CD4-positive, alpha-beta T cell treated with Interferon alpha-2 for 1 hour (primary cell): ENCODE measurements at places on chromosomes 7 and 10.
A peak's percentile ranks its signal among the peaks of the same experiment; 100 is the strongest.

- DNase-seq = no peak
Observed at GRCh38 chr7:37282093-37282444, 166.6 kb downstream of the ELMO1 start.

DNA sequence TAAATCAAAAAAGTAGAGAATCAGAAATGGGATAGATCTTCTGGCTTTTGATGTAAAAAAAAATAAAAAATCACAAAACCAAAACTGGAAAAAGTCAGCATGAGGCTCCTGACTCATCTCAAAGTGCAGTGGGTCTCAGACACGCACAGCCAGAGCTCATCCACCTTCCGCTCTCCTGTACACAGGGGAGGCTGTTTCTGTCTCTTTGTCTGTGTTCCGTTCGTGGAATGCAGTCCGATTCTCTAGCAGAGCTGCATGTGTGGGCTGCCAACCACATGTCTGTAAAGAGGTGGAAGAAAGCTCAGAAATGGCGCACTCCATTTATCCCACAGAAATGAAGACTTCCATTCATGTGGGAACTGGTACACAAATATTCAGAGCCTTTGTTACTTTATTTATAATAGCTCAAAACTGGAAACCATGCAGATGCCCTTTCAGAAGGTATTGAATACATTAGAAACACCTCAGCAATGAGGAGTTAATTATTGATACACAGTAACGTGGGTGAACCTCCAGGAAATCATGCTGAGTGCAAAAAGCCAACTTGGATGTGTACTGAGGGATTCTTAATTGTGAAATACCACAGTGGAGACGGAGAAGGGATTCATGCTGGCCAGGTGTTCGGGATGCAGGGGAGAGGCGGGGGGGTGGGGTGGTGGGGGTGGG, 123.3 kb downstream of the TRRAP start:
- DNase-seq = no peak

- no peak for DNase-seq
Observed at GRCh38 chr7:25398418-25398817, 170.1 kb upstream of the NPVF start.

GRCh38 chr10:99630433-99630832, 10.2 kb upstream of the SLC25A28 start:
- DNase-seq = peak; percentile 25

DNA sequence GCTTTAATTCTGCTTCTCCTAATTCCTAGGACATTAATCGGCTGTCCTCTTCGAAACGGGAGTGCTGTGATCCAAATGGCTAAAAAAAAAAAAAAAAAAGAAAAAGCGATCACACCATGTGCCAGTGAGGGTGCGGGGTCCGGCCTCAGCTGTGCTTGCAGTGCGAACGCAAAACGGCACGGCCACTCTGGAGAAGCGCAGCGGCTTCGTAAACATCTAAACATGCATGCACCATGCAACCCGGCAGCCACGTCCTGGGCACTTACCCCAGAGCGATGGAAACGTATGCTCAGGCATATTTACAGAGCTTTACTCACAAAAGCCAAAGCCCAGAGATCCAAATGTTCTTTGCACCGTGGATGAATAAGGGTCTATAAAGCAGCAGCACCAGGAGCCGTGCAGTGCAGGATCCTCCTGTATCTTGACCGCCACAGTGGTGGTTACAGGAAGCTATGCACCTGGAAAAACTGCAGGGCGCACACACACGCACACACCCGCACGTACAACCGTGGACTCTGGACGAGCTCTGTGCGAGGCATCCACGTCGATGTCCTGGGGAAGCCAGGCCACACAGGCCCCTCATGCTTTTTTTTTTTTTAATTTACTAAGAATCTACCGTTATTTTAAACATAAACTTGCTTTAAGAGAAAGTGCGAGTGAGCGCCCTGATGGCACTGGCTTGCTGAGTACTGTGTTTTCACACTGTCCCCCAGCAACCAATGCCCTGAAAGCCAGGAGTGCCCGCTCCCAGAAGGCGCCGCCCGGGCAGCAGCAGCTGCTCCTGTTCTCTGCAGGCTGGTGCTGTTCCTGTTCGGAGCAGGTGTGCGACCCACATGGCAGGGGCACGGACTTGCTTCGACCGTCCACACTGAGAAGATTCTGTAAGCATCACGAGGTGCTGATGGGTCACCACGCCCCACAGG, 25.0 kb downstream of the GPER1 start:
- no peak for DNase-seq

DNA sequence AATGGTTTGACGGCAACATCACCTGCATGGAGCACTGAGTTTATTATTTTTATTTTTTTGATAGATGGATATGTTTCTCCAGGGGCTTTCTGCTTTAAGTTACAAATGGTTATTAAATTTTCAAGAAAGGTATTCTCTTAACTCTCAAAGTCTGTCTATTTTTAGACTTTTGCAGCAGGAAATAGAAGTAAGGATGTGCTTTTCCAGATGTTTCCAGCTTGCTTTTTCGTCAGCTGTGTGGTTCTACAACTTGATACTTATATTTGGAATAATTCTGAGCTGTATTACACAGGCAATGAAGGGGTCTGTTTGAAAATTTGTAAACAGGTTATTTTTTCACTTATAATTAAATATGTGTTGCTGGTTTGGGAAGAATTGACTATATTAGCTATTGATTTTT, 69.0 kb downstream of the CACNB2 start:
- DNase-seq = no peak

DNA sequence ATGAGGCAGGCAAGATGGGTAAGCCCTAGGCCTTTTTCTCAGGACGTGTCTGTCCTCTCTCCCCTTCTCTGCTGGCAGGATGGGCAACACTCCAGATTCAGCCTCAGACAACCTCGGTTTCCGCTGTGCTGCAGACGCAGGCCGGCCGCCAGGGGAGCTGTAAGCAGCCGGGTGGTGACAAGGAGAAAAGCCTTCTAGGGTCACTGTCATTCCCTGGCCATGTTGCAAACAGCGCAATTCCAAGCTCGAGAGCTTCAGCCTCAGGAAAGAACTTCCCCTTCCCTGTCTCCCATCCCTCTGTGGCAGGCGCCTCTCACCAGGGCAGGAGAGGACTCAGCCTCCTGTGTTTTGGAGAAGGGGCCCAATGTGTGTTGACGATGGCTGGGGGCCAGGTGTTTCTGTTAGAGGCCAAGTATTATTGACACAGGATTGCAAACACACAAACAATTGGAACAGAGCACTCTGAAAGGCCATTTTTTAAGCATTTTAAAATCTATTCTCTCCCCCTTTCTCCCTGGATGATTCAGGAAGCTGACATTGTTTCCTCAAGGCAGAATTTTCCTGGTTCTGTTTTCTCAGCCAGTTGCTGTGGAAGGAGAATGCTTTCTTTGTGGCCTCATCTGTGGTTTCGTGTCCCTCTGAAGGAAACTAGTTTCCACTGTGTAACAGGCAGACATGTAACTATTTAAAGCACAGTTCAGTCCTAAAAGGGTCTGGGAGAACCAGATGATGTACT, 13.1 kb downstream of the PHKG1 start:
- no peak for DNase-seq

DNA sequence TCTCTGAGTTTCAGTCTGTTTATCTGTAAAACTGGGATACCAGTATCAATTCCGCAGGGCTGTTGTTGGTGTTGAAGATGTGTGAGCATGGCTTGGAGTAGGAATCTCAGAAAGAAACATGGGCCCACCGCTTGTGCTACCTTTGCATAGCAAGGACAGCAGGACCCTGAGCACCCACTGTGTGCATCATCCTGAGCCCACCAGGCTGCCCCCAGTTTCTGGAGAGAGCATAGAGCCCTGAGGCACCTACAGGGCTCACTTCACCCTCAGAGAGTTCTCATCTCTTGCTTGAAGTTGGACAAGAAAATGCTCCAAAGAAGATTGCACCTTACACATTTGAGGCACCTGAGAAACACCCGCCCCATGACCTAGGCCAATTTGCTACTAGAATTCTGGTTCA, 12.9 kb downstream of the PRLHR start:
- DNase-seq = no peak

DNA sequence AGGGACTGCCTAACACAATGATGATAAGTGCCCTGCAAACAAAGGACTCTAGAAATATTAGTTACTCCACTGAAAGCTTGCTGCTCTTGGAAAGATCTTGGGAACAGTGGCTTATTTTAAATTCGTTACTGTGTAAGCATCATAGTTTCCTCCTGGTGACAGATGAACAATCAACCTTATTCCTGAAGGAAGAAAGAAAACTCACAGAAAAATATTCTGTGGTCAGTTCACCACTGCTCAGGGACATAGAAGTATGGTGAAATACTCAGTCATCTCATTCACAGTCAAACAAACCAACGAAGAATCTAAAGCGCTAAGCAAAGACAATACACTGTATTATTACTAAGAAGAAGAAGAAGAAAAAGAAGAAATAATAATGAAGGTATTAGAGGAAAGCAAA, 27.8 kb downstream of the MKX start:
- no peak for DNase-seq

GRCh38 chr7:112630565-112630964, 149.8 kb downstream of the LSMEM1 start:
- no peak for DNase-seq

- no peak for DNase-seq
Observed at GRCh38 chr10:103558911-103559310, 65.4 kb downstream of the NEURL1 start.

GRCh38 chr7:86668315-86668714, 24.6 kb downstream of the GRM3 start:
- no peak for DNase-seq

GRCh38 chr7:111911166-111911961, 294.8 kb downstream of the DOCK4 start:
- DNase-seq = no peak

- peak; percentile 36 for DNase-seq
Observed at GRCh38 chr7:107501593-107501992, 31.7 kb downstream of the GPR22 start.

DNA sequence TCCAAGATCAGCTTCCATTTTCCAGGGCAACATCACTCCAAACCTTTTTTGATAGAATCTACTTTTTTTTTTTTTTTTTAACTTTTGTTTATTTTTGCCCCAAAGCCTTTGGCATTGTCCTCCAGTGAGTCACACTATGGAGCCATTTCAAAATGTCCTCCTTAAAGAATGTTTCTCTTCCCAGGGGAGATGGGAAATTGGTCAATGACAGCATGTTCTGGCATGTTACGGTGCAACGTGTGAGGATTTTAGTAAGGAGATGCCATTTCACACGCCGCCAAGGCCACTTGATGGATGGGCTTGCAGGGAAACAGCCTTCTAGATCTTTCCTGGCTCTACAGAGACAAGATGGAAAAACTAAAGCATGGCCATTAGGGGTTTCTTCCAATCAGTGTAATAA, 30.7 kb upstream of the TRIL start:
- DNase-seq = no peak

DNA sequence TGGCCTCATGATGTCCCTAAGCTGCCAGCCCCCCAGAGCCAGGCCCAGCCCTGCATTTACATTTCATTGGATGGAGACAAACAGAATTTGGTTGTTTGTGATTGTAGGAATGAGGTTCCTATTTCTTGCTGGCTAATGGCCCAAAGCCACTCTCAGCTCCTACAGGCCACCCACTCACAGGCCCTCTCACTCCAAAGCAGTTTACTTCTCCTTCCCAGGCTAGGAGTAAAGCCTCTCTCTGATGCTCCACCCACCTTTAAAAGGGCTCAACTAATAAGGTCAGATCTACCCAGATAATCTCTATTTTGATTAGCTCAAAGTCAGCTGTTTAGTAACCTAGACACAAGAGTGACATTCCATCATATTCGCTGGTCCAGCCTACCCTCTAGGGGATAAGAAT, 11.2 kb upstream of the CUZD1 start:
- no peak for DNase-seq

- no peak for DNase-seq
Observed at GRCh38 chr7:81297317-81297716, 378.5 kb upstream of the SEMA3C start.

GRCh38 chr7:1812509-1813393, 142.7 kb downstream of the ELFN1 start:
- peak; percentile 18 for DNase-seq

DNA sequence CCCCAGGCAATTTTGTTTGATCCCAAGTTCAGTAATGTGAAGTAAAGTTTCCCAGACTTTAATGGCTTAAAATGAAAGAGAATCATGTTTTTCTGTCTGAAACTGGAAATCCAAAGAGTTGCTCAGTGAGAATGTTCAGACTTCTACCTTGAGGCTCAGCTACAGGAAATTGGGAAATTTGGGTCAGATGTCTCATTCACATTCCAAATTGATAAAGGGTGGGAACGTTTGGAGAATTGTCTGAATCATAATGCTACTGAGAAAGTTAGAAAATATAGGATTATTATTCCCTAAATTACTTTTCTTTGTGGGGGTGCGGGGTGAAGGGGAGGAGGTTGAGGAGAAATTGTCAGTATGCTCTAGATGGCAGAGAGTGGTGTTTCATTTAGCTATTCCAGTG, 773.9 kb downstream of the LRMDA start:
- no peak for DNase-seq

- no peak for DNase-seq
Observed at GRCh38 chr7:83517035-83517700, 131.8 kb downstream of the SEMA3E start.

DNA sequence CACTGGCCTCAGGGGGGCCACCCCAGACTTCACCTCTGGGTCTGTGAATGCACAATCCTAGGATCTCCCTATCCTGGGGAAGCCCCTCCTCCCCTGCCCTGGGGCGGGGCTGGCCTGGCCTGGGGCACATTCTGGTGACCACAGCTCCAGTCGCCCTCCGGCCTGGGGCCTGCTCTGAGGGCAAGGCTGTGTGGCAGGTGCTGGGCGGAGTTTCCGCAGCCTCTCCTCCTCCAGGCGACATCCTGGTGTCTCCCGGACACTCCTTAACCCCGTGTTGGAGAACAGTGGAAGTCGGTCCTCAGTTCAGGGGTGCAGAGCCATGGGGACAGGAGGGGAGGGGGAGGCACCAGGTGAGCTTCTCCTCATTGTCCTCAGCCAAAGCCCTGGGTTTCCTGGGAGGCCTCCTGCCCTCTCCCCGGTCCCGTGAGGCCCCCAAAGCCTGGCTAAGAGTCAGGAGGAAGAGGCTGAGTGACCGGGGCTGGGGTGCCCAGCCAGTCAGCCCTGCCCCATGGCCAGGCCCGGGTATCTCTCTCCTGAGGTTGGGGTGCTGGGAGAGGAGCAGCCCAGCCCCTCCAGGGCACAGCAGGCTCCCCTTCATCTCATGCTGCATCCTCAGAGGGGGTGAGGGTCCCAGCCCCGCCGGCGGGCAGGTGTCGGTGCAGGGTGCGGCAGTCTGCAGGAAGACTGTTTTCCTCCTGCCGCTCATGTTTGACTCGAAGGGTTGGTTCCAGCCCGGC, 22.6 kb downstream of the UNCX start:
- no peak for DNase-seq
